ENCODE measurements at places on chromosomes 2 and 18.

DNA sequence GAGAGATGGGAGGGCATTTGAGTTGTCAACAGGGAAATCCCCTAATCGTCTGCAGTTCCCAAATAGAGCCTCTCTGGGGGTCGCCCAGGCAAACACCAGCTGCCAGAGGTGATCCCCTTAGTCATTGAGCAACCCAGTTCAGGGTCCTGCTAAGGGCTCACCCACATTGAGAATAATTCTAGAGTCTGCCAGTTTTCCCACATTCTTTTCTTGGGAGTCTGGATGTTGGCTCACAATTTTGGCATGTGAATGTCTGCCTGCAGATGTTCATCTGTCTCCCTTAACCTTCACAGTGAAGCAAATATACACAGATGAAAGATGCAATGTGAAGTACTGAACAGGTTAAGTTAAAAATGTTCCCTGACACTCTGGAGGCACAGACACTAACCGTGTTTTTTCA, 11.4 kb upstream of the SMIM21 start:
- no peak for DNase-seq

DNA sequence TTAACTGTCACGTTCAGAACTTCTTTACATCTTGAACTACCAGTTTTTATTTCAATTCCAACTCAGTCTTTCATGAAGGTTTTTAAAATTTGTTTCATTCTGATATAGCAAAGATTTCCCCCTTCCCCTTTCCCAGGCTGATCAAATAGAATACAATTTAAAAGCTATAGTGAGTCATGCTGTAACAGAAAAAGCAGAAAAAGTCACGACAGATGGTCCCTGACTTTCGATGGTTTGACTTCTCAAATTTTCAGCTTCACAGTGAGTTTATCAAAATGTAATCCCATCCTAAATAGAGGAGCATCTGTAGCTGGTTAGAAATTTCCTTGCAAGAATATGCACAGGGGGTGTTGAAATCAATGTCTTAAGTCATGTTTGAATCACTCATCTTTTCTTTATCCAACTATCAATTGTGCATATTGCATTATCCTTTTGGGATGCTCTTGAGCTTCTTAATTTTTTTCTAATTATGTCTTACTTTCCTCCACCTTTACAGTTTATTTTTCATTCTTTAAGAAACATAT, 500.3 kb downstream of the LRP1B start:
- DNase-seq, result no peak

DNA sequence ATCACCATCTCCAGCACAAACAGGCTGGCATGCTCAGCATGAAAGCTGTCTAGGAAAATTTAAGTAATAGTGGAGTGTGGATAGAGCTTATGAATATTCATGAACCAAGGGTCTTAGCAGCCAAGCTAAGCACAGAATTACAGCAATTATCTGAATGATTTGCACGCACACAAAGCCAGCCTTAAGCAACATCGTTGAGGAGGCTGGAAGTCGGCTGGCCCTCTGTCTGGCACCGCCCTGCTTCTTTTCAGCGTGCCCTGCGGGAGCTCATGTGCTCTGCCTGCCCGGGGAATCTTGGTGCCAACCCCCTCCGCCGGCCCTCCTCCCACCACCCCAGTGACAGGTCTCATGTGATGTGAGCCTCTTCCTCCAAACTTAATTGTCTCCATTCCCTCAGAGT, 540.1 kb downstream of the CMPK2 start:
- DNase-seq, result no peak

- DNase-seq, result no peak
These were observed 150.3 kb upstream of the ETAA1 start for GRCh38 chr2:67246791-67247190.

DNA sequence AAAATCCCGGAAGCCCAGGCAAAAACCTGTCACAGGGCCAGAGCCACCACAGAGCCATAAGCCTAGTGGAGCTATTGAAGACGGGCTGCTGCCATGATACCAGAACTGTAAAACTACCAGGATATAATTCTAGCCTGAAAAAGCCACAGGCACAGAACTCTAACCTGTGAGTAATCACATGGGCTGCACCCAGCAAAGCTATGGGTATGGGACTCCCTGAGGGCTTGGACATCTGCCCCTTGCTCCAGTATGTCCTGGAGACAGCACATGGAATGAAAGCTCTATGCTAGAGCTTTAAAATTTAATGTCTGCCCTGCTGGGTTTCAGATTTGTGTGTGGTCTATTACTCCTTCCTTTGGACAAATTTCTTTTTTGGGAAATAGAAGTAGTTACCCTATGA, 2183.6 kb upstream of the CELF4 start:
- no peak for DNase-seq

DNA sequence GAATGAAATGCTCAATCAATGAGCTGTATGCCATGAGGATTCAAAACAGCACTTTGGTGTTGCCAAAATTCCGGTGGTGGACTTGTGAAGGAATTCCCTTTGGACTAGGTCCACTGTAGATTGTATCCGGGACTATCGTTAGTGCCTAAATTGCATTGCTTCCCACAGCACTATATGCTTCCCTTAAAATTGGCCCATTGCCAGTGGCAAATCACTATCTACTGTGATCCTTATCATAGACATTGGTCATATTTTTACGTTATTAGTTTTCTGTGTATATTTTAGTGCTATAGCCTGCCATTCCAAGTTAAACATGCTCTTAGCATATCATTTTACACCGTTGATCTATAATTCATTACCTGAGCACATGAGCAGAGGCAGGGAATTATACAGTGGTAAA, 1.7 kb downstream of the PJVK start:
- DNase-seq, result peak; percentile 56

- no peak for DNase-seq
These were observed 47.1 kb upstream of the FHL2 start for GRCh38 chr2:105445976-105446375.

- no peak for DNase-seq
These were observed 109.4 kb downstream of the KCTD1 start for GRCh38 chr18:26438980-26439379.

- no peak for DNase-seq
These were observed 8.0 kb downstream of the SP100 start for GRCh38 chr2:230423851-230424458.

- no peak for DNase-seq
These were observed 106.1 kb downstream of the SMIM21 start for GRCh38 chr18:75321431-75321830.

- peak; percentile 31 for DNase-seq
These were observed 1.5 kb downstream of the EPAS1 start for GRCh38 chr2:46298522-46299353.

DNA sequence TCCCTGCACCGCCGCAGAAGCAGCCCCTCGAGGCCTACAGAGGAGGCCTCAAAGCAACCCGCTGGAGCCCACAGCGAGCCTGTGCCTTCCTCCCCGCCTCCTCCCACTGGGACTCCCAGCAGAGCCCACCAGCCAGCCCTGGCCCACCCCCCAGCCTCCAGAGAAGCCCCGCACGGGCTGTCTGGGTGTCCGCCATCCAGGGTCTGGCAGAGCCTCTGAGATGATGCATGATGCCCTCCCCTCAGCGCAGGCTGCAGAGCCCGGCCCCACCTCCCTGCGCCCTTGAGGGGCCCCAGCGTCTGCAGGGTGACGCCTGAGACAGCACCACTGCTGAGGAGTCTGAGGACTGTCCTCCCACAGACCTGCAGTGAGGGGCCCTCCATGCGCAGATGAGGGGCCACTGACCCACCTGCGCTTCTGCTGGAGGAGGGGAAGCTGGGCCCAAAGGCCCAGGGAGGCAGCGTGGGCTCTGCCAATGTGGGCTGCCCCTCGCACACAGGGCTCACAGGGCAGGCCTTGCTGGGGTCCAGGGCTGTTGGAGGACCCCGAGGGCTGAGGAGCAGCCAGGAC, 31.2 kb downstream of the GPC1 start:
- DNase-seq, result peak; percentile 75

Measured in SK-N-DZ (cell line).